ENCODE measurements at places on chromosomes 3 and 15. TPM values are rescaled to one million over a fixed set of nuclear protein-coding genes. Genes with fewer than 3 reads are reported as not detected.

The CSK gene
- total RNA-seq = 14.8 TPM

The RAB43 gene
- total RNA-seq = 7.9 TPM

The AMOTL2 gene
- 86.3 TPM for total RNA-seq

The CNTN6 gene
- total RNA-seq = not detected

The HYKK gene
- 4.1 TPM for total RNA-seq

The GOLGA6B gene
- not detected for total RNA-seq

The BNIP2 gene
- 162 TPM for total RNA-seq

The LRRC31 gene
- total RNA-seq = not detected

The IL20RB gene
- 3.6 TPM for total RNA-seq

The GCSAM gene
- total RNA-seq = not detected

The FES gene
- total RNA-seq = 0.16 TPM

The RHCG gene
- not detected for total RNA-seq

The LTF gene
- total RNA-seq = 0.08 TPM

The GNAT1 gene
- total RNA-seq = not detected

The TMEM108 gene
- not detected for total RNA-seq

The BCL2A1 gene
- total RNA-seq = not detected

The RBPMS2 gene
- total RNA-seq = 0.11 TPM

The PARP9 gene
- 8.3 TPM for total RNA-seq

The C3orf22 gene
- total RNA-seq = not detected

The SNX22 gene
- 0.05 TPM for total RNA-seq

The P2RY13 gene
- total RNA-seq = not detected

Measured in SJSA1 (cell line).